ENCODE measurements at places on chromosomes 6 and 20.

GRCh38 chr20:24006626-24007025 lies 18.0 kb upstream of the GGTLC1 start:
- no peak for DNase-seq

DNA sequence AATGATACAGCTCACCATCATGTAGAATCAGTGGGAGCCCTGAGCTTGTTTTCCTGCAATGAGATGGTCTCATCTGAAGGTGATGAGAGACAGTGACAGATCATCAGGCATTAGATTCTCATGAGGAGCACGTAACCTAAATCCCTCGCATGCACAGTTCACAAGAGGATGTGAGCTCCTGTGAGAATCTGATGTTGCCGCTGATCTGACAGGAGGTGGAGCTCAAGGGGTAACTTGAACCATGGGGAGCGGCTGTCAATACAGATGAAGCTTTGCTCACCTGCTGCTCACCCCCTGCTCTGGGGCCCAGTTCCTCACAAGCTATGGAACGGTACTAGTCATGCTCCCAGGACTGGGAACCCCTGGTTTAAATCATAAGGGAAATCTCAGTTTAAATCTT lies 89.2 kb downstream of the THBS2 start:
- DNase-seq, result no peak

DNA sequence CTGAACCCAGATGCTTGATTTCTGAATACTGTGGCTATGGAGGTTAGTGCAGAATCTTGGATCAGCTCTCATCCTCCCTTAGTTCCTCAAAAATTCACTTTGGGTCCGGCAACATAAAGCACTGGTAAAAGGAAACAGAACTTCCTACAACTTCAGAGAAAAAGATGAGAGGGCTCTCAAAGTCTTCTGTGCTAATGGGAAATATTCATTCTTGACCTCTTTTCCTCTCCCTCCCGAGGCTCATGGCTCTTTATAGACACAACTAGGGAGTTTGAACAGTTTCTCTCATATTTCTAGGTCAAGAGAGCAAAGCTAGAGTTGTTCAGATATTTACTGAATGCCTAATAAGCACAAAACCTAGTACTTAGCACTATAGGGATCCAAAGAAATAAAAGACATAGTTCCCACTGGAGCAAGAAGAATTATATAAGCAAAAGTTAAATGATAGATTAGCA lies 124.1 kb upstream of the TCF21 start:
- DNase-seq, result no peak

DNA sequence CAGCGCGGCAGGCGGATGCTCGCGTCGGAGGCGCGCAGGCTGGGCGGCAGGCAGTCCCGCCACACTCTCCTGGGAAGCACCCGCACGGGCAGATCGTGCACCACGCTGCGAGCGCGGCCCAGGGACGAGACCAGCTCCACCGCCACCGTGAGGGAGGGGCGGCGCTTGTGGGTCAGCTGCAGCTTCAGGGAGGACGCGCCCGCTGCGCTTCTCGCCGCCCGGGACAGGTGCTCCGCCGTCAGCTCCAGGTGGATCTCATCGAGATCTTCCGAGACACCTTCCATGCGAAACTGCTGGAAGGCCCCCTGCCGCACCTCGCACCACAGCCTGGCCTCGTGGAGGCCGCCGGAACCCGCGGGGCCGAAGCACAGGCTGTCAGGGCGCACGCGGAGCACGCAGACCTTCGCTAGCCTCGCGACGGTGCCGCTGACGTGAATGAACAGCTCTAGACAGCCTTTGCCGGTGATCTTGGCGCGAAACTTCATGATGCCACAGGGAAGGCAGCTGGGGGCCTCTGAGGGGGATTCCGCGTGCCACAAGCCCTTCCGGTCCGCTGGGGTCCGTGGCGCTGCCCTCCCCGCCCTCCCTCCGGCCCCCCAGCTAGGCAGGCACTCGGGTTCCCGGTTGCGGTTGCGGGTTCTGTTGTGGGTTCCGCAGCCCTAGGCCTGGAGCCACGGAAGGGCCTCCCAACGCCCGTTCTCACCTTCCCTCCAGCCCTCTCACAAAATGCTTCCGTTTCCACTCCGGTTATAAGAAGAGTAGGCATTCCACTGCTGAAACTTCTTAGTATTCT lies at the start of gene HUS1B:
Gene HUS1B, minus strand, starts transcription at position 641 of the 793 bp plus-strand sequence. Its CDS starts 156 bp downstream, at position 485.
- DNase-seq, result no peak

DNA sequence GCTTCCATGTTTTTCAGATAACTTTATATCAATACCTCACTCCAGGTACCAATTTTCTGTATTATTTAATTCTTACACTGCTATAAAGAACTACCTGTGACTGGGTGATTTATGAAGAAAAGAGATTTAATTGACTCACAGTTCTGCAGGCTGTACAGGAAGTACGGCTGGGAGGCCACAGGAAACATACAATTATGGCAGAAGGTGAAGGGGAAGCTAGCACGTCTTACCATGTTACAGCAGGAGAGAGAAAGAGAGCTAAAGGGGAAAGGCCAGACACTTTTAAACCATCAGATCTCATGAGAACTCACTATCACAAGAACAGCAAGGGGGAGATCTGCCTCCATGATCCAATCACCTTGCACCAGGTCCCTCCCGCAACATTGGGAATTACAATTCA lies 119.1 kb upstream of the BMP5 start:
- no peak for DNase-seq

- DNase-seq, result no peak
Measured at GRCh38 chr6:4615891-4616290, 160.3 kb upstream of the CDYL start.
